CD4-positive, CD25-positive, alpha-beta regulatory T cell (primary cell): ENCODE measurements at places on chromosomes 5 and 9. TPM values are rescaled to one million over a fixed set of nuclear protein-coding genes. Genes with fewer than 3 reads are reported as not detected.

Gene SLCO6A1
- total RNA-seq: not detected

Gene DDX41
- total RNA-seq: 73.2 TPM

Gene MARVELD2
- total RNA-seq: 0.52 TPM

Gene MACIR
- 2.7 TPM for total RNA-seq

- no peaks in the 10 kb centered on the region for H3K27me3 ChIP-seq
- no peaks in the 10 kb centered on the region for H3K36me3 ChIP-seq
- H3K4me3 ChIP-seq: no peak overlapping the region
- H3K4me1 ChIP-seq: no peaks in the 10 kb centered on the region
These were observed 33.8 kb upstream of the IL17B start for GRCh38 chr5:149412783-149413476.

DNA sequence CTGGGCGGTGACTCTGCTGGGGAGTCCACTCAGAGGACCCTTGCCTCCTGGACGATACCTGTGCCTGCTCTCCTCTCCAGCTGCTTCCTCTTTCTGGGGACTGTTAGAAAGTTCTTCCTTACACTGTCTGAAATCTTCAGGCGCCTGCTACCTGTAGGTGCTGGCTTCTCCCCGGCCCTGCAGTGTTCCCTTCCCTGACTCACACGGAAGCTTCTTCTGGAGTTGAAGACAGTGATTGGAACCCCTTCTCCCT, 562 bp downstream of the GSN start:
- peaks cover 12% of the 10 kb centered on the region for H3K4me1 ChIP-seq
- no peaks in the 10 kb centered on the region for H3K36me3 ChIP-seq
- peaks cover 2% of the 10 kb centered on the region for H3K27me3 ChIP-seq

- no peaks in the 10 kb centered on the region for H3K27me3 ChIP-seq
- no peaks in the 10 kb centered on the region for H3K4me1 ChIP-seq
- H3K36me3 ChIP-seq: no peaks in the 10 kb centered on the region
- DNase-seq: no peak
- no peak overlapping the region for H3K27ac ChIP-seq
- no peak overlapping the region for H3K4me3 ChIP-seq
These were observed 503.4 kb downstream of the NFIB start for GRCh38 chr9:13810510-13810909.

DNA sequence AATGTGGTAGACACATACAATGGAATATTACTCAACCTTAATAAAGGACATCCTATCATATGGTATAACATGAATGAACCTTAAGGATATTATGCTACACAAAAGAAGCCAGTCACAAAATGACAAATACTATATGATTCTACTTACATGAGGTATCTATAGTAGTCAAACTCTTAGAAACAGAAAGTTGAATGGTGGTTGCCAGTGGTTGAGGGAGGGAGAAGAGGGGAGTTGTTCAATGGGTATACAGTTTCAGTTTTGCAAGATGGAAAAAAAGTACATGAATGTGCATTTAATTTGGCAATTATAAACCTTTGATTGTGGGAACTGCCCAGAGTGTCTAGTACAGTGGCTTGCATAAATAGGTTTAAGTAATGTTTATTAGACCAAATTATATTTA, 473.3 kb upstream of the ZNF608 start:
- DNase-seq: no peak
- no peaks in the 10 kb centered on the region for H3K27me3 ChIP-seq
- no peaks in the 10 kb centered on the region for H3K4me1 ChIP-seq
- no peak overlapping the region for H3K4me3 ChIP-seq

DNA sequence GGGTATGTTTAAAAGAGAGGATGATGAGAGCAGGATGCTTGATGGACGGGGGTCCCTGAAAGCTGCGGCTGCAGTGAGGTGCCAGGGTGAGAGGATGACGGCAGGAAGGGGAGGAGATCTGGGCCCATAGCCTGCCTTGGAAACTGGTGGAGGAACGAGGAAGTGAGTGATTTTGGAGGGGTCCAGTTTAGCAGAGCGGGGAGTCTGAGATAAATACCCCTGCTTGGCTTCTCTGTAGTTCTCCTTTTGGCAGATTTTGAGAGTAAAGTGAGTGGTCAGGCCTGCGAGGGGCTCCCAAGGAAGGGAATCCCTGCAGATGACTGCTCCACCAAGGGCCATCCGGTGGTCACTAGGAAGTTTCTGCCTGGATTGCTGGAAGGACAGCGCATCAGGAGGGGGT, 98.5 kb upstream of the PTCH1 start:
- H3K27ac ChIP-seq: no peak overlapping the region
- H3K36me3 ChIP-seq: no peaks in the 10 kb centered on the region
- no peaks in the 10 kb centered on the region for H3K27me3 ChIP-seq
- no peaks in the 10 kb centered on the region for H3K4me1 ChIP-seq

GRCh38 chr9:70529377-70529776, 114.9 kb upstream of the KLF9 start:
- H3K27ac ChIP-seq: no peak overlapping the region
- H3K4me1 ChIP-seq: no peaks in the 10 kb centered on the region
- no peaks in the 10 kb centered on the region for H3K36me3 ChIP-seq
- H3K27me3 ChIP-seq: no peaks in the 10 kb centered on the region
- DNase-seq: no peak
